ENCODE measurements at places on chromosomes 4 and X. TPM values are rescaled to one million over a fixed set of nuclear protein-coding genes. Genes with fewer than 3 reads are reported as not detected.

Gene PFKFB1
- 0.16 TPM for total RNA-seq

Gene BMPR1B
- total RNA-seq: 0.47 TPM

Gene MXRA5
- 11.3 TPM for total RNA-seq

Gene GATA1
- total RNA-seq: not detected

Gene UGT2A3
- total RNA-seq: not detected

Gene MGARP
- total RNA-seq: 4.0 TPM

Gene ABCG2
- 1.1 TPM for total RNA-seq

Gene GPM6B
- 7.7 TPM for total RNA-seq

Gene PAGE1
- total RNA-seq: not detected

Gene G3BP2
- 122 TPM for total RNA-seq

Gene TMPRSS11E
- not detected for total RNA-seq

Gene RNF212
- 0.09 TPM for total RNA-seq

Gene AFM
- total RNA-seq: not detected

Gene CHRDL1
- total RNA-seq: 3.8 TPM

Gene F9
- not detected for total RNA-seq

Gene CITED1
- total RNA-seq: not detected

Gene PLXNB3
- 0.95 TPM for total RNA-seq

Data from bronchial smooth muscle cell (primary cell).